ENCODE measurements at places on chromosomes 5 and 9. TPM values are rescaled to one million over a fixed set of nuclear protein-coding genes. Genes with fewer than 3 reads are reported as not detected.

UNC5A gene
- not detected for total RNA-seq

MTX3 gene
- total RNA-seq: 9.5 TPM

SNCAIP gene
- 0.92 TPM for total RNA-seq

UTP15 gene
- total RNA-seq: 7.1 TPM

SLC22A4 gene
- 2.5 TPM for total RNA-seq

SEC61B gene
- 29.9 TPM for total RNA-seq

ENG gene
- 127 TPM for total RNA-seq

GLDC gene
- not detected for total RNA-seq

HSD17B3 gene
- 0.86 TPM for total RNA-seq

PCDHGB6 gene
- total RNA-seq: 10.4 TPM

- DNase-seq: no peak
These were observed 36.7 kb upstream of the CTNNA1 start for GRCh38 chr5:138716456-138716924.

- DNase-seq: no peak
These were observed 337.5 kb downstream of the CDH9 start for GRCh38 chr5:26700759-26701384.

DNA sequence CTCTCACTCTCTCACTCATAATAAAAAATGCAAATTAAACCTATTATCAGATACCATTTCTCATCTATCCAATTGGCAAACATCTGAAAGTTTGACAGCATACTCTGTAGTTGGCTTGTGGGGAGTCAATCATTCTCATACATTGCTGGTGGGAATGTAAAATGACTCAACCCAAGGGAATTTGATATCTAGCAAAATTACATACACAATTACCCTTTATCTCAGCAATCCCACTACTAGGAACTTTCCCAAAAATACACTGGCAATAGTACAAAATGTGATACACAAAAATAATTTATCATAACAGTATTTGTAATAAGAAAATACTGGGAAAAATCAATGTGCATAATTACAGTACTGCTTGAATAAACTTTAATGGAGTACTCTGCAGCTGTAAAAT lies 731.3 kb downstream of the DTWD2 start:
- DNase-seq: no peak

- DNase-seq: no peak
These were observed 98.8 kb upstream of the ADRA1B start for GRCh38 chr5:159817262-159818029.

DNA sequence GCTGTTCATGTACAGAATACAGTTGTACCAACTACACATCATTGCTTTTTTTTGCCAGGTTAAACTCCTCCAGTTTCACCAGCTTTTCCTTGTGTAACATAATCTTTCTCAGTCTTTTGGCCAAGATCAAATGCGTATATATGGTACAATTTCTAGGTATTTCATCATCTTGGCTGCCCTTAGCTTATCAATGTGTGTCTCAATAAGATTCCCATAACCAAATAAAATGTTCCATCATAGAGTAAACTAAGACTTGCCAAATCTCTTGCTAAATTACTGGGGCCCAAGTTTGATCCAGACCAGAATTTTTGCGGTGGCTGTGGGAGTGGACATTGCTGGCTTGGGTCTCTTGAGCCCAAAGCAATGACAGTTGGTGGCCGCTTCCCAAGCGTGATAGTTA lies 24.3 kb upstream of the ERBIN start:
- no peak for DNase-seq

DNA sequence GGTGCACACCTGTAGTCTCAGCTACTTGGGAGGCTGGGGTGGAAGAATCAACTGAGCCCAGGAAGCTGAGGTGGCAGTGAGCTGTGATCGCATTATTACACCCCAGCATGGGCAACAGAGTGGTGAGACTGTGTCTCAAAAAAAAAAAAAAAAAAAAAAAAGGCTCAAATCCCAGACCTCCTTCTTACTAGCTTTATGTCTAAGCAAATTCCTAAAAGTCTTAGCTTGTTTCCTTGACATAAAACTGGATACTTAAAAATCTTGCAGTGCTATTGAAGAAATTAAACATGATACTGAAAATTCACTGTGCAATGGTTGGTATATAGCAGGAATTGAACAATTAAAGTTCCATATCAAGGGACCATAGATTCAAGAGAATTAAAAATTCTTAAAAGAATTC lies 45.0 kb downstream of the PCDHGC5 start:
- no peak for DNase-seq

- no peak for DNase-seq
These were observed 186.4 kb downstream of the CDK5RAP2 start for GRCh38 chr9:120393386-120394057.

DNA sequence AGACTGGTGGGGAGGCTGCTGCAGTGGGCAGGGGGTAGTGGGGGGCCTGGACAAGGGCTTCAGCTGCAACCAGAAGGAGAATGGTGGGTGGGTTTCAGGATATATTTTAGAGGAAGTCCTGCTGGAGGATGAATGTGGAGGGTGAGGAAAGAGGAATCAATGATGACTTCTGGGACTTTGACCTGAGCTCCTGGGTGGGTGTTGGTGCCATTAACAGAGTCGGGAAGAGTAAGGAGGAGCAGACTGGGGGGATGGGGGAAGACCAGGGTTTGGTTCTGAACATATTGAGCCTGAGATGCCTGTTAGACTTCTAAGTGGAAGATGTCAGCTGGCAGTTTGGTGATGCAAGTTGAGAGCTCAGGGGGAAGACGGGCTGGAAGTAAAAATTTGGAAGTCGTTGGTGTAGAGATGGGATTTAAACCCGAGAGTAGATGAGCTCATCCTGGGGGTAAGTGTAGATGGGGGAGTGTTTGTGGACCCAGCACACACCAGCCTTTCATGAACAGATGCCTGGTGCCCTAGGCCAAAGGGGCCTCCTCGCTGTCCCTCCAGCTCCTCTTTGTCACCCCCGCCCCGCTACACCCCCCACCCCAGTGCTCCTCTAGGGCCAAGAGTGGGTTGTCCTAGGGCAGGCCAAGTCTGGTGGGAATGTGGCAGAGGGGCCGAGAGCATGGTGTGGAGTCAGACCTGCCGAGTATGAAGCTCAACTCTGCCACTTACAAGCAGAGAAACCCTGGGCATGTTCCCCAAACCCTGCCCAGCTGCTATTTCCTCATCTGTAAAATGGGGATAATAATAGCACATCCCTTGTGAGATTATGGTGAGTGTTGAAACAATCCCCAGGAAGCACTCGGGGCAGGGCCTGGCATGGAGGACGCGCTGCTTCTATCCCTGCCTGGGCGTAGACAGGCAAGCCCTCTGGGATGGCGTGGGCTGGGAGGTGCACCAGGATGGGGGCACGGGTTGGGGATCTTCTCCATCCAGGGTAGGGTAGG lies 4.0 kb downstream of the DNM1 start:
- no peak for DNase-seq

- DNase-seq: no peak
These were observed 514 bp downstream of the STOML2 start for GRCh38 chr9:35102465-35102768.

DNA sequence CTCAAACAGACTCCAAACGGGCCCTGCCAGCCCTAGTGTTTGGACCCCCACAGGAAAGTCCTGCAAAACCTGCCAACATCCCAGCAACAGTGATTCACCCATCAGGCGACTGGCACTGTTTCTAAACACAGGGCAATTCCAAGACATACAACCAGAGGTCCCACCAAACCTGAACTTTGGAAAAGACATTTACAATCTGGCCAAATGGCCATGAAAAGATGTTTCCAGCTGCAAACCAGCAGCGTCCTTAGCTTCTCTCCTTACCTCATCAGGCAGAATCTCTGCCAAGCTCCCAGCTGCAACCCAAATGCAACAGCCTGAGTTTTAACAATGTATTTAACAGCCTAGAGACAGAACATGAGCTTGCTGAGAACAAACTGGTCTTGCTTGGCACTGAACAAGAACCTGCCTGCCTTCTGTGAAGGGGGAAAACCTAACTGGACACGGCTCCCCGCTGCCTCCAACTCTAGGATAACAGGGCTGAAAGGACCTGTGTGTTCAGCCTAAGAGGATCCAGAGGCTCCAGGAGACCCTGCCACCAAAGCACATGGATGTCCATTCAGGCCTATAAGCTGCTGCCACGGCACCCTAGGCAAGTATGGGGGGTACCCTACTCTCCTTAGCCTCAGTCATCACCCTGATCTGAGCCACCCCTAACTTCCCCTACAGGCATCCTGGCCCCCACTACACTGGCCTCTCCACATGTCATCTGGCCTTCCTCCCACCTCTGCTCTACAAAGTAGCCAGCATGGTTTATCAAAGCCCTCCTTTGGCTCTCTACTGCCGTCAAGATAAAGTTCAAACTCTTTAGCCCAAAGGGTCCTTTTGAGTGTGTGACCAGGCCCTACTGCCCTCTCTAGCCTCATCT lies 5.6 kb downstream of the P4HA2 start:
- DNase-seq: peak; percentile 75

DNA sequence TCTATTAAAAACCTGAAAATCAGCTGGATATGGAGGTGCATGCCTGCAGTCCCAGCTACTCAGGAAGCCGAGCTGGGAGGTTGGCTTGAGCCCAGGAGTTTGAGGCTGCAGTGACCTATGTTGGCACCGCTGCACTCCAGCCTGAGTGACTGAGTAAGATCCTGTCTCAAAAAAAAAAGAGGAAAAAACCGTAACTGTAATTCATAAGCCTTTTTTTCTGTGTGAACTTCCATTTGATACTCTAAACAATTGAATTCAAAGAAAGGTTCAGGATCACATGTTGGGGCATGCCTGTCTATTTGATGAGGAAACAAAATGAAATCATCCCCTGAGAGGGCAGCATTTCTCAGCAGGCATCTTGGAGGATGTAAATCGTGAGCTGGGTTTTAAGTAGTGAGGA lies 38.8 kb downstream of the ITGA2 start:
- DNase-seq: peak; percentile 51

GRCh38 chr5:179974946-179975712 lies 67.4 kb upstream of the TBC1D9B start:
- no peak for DNase-seq

DNA sequence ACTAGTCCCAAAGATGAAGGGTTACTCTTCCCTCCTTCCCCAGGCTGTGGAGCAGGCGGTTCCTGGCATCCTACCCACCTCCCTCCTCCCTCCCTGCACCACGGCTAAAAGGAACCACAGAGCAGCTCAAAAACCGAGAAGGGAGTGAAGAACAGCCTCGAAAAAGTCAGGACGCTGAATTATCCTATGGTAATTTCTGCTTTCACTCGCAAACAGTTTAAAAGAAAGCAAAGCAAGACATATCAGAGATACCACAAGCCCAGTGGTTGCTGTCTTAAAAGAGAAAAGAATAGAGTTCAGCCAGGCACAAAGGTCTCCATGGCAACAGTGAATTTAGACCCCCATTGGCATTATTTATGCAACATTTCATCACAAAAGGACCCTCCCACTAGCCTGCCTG lies 315.4 kb downstream of the CTNND2 start:
- no peak for DNase-seq

- DNase-seq: no peak
These were observed 303.9 kb downstream of the ICE1 start for GRCh38 chr5:5726401-5726800.

DNA sequence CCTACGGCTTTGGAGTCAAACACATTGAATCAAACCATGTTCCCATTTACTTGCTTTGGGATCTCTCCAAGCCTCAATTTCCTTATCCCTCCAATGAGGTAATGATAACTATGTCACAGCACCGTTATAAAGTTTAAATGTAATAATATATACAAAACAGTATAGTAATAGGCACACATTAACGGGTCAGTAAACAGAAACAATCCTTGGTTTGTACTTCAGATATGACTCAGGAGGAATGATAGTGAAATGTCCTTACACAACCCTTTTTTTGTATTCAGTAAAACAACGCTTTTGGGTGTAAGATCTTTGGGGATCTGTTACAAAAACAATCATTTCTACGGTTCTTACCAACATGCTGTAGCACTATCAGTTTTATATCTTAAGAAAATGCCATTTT lies 178.5 kb upstream of the GNA14 start:
- DNase-seq: no peak

DNA sequence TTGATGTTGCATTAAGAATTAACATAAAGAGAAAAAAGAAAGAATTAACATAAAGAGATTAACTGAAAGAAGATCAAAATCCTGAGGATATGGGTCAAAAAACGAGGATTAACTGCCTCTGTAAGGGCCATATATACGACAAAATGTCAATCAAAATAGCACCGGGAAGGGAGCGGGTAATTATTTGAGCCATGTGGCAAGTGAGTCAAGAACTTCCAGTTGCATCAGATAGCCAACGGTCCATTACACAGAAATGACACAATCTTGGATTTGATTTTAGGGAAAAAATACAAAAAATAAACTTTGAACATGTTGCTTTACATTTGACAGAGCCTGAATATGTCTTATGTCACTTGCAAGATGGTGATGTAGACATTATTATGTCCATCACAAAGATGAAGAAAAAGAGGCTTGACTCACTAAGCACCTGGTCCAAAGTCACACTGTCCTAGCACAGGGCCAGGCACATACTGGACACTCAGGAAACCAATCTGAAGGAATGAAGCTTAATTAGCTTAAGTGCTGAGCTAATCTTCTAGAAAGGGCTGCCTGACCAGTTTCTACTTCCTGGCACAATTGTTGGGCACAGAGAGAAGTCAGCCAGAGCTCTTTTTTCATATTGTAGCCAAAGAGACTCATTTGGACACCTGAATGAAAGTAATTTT lies 273.2 kb upstream of the PAPPA start:
- no peak for DNase-seq

DNA sequence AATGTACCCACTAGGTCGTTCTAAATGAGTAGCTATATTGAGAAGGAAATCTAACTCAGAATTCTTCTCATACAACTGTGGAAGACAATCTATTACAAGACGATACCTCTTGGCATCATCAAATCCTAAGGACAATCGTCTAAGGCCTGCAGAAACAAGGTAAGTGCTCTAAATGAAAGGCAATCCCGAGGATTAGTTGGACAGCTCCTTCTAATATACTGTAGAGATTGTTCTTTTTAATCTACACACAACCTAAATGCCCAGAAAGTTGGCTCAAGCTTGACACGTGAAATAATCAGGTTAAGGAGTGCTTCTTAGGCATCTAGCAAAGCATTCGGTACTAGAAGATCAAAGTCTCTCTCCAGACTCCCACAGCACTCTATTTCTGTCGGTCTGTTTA lies 55.1 kb downstream of the MED27 start:
- DNase-seq: no peak

GRCh38 chr9:38079461-38080031 lies 10.5 kb upstream of the SHB start:
- no peak for DNase-seq

DNA sequence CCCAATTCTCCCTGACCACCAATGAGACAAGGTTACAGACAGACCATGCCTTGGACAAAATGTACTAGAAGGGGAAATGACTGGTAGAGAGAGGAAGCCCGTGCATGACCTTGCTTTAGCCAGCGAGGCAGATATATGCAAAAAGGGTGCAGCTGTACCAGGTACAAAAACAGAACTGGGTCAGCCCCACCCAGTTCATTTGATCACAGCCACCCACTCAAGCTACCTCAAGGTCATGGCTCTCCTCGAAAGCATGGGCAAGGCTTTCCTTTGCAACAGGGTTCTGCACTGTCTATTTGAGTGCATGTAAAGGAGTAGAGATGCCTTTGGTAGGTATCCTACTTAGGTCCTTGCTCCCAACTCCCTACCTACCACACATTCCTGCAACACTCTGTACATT lies 33.3 kb downstream of the TLE1 start:
- DNase-seq: no peak

Measured in heart left ventricle (tissue), 16 donors.